A549 treated with Mapracorat at 1 μM for 4 hours (cell line): ENCODE measurements at places on chromosomes 3 and 15. TPM values are rescaled to one million over a fixed set of nuclear protein-coding genes. Genes with fewer than 3 reads are reported as not detected.

The EBLN2 gene
- 0.32 to 0.65 TPM (median 0.49 TPM) in 4 of 5 replicates, not detected in the other for total RNA-seq

The FOXB1 gene
- total RNA-seq: not detected in 5 replicates

The LRTM1 gene
- not detected in 5 replicates for total RNA-seq

The KBTBD13 gene
- total RNA-seq: not detected in 5 replicates

The SLC26A6 gene
- 12.0 to 18.5 TPM (median 16.8 TPM) in 5 replicates for total RNA-seq

The TMOD2 gene
- total RNA-seq: 1.1 to 2.7 TPM (median 2.0 TPM) in 5 replicates

The FBXO40 gene
- total RNA-seq: not detected in 5 replicates

The SCAANT1 gene
- 1.7 TPM in 1 of 5 replicates, not detected in the others for total RNA-seq

The CCR9 gene
- not detected in 5 replicates for total RNA-seq

The MESP2 gene
- 0.27 to 0.72 TPM (median 0.46 TPM) in 5 replicates for total RNA-seq

The FEZF2 gene
- not detected in 5 replicates for total RNA-seq

The AGTR1 gene
- total RNA-seq: 0.32 to 0.72 TPM (median 0.51 TPM) in 5 replicates

The INAFM2 gene
- 5.2 to 6.8 TPM (median 6.4 TPM) in 5 replicates for total RNA-seq

The SMCO1 gene
- not detected in 5 replicates for total RNA-seq

The ZNF860 gene
- 1.1 to 1.4 TPM (median 1.2 TPM) in 5 replicates for total RNA-seq

The DPP8 gene
- 17.6 to 33.1 TPM (median 25.9 TPM) in 5 replicates for total RNA-seq

The NOX5 gene
- 0.21 to 0.43 TPM (median 0.30 TPM) in 5 replicates for total RNA-seq

The CCDC54 gene
- not detected in 5 replicates for total RNA-seq

The SNRPN gene
- 95.9 to 102 TPM (median 96.5 TPM) in 5 replicates for total RNA-seq

The SPSB4 gene
- total RNA-seq: 0.07 to 0.21 TPM (median 0.12 TPM) in 5 replicates

The CCDC13 gene
- total RNA-seq: 0.30 to 0.74 TPM (median 0.41 TPM) in 5 replicates

The KLHL6 gene
- total RNA-seq: not detected in 5 replicates

The FAM81A gene
- total RNA-seq: 9.5 to 15.5 TPM (median 11.5 TPM) in 5 replicates

The FSD2 gene
- not detected in 5 replicates for total RNA-seq

The RTP4 gene
- not detected in 5 replicates for total RNA-seq

The GOLGA6L7 gene
- not detected in 5 replicates for total RNA-seq

The A4GNT gene
- total RNA-seq: not detected in 5 replicates

The ULK4 gene
- total RNA-seq: 4.4 to 8.7 TPM (median 6.1 TPM) in 5 replicates

The TM4SF4 gene
- 25.7 to 46.4 TPM (median 34.4 TPM) in 5 replicates for total RNA-seq

The FAM107A gene
- total RNA-seq: 0.11 to 0.24 TPM (median 0.20 TPM) in 5 replicates

The MAP1A gene
- total RNA-seq: 0.57 to 0.66 TPM (median 0.64 TPM) in 5 replicates

The CSPG4 gene
- 0.06 to 0.13 TPM (median 0.10 TPM) in 5 replicates for total RNA-seq

The C3orf85 gene
- not detected in 5 replicates for total RNA-seq

The CTDSPL gene
- 12.1 to 16.5 TPM (median 13.1 TPM) in 5 replicates for total RNA-seq

The UBL7 gene
- total RNA-seq: 38.5 to 42.7 TPM (median 41.3 TPM) in 5 replicates

The TEX55 gene
- not detected in 5 replicates for total RNA-seq
